Stimulated activated CD8-positive, alpha-beta memory T cell treated with anti-CD3 and anti-CD28 coated beads, Interleukin-4, amount 100 ng/mL, for 1 hour (primary cell): ENCODE measurements at places on chromosomes 5 and 9.

- no peak for DNase-seq
These were observed 45.2 kb upstream of the SHOC1 start for GRCh38 chr9:111839987-111840386.

- no peak for DNase-seq
These were observed 55.8 kb downstream of the PDE8B start for GRCh38 chr5:77266291-77266690.

GRCh38 chr9:116313638-116314037 lies 160.0 kb downstream of the PAPPA start:
- no peak for DNase-seq

- no peak for DNase-seq
These were observed 181.0 kb upstream of the CLINT1 start for GRCh38 chr5:158039911-158040347.

- DNase-seq = no peak
These were observed 36.2 kb upstream of the CXXC5 start for GRCh38 chr5:139611703-139612584.
